ENCODE measurements at places on chromosomes 3 and 15. TPM values are rescaled to one million over a fixed set of nuclear protein-coding genes. Genes with fewer than 3 reads are reported as not detected.

The DTX3L gene
- 5.3 TPM for polyA plus RNA-seq

The MYL3 gene
- polyA plus RNA-seq: not detected

The FMN1 gene
- polyA plus RNA-seq: 0.45 TPM

The LRRN1 gene
- not detected for polyA plus RNA-seq

The NME9 gene
- polyA plus RNA-seq: not detected

The CAMKV gene
- polyA plus RNA-seq: 0.51 TPM

The TMIE gene
- not detected for polyA plus RNA-seq

The SCG5 gene
- polyA plus RNA-seq: 1.7 TPM

The MEGF11 gene
- 0.31 TPM for polyA plus RNA-seq

The LRRC31 gene
- not detected for polyA plus RNA-seq

The CBLB gene
- 7.4 TPM for polyA plus RNA-seq

The DLEC1 gene
- polyA plus RNA-seq: 0.03 TPM

The CPA3 gene
- polyA plus RNA-seq: not detected

The EMC7 gene
- 135 TPM for polyA plus RNA-seq

The CHRM5 gene
- polyA plus RNA-seq: not detected

The FBN1 gene
- polyA plus RNA-seq: 6.3 TPM

The ADGRG7 gene
- not detected for polyA plus RNA-seq

The FILIP1L gene
- polyA plus RNA-seq: 0.22 TPM

The HYAL1 gene
- 0.62 TPM for polyA plus RNA-seq

The THAP10 gene
- 5.4 TPM for polyA plus RNA-seq

The FRMD5 gene
- polyA plus RNA-seq: 3.3 TPM

The SMARCC1 gene
- 27.5 TPM for polyA plus RNA-seq

The GHSR gene
- polyA plus RNA-seq: not detected

The SH2D7 gene
- polyA plus RNA-seq: not detected

The FHIT gene
- polyA plus RNA-seq: 2.8 TPM

The CFAP100 gene
- not detected for polyA plus RNA-seq

The MKRN3 gene
- polyA plus RNA-seq: 4.7 TPM

The MITF gene
- polyA plus RNA-seq: 14.7 TPM

The ARGFX gene
- not detected for polyA plus RNA-seq
